Uterine smooth muscle cell (primary cell): ENCODE measurements at places on chromosomes 1 and 21. TPM values are rescaled to one million over a fixed set of nuclear protein-coding genes. Genes with fewer than 3 reads are reported as not detected.

Gene LCK
- total RNA-seq: not detected in 2 replicates

Gene SLC35F3
- total RNA-seq: 0.12 and 0.22 TPM in 2 replicates

Gene SLC37A1
- total RNA-seq: 1.9 and 2.7 TPM in 2 replicates

Gene TLCD4
- 0.75 and 0.77 TPM in 2 replicates for total RNA-seq

Gene MLLT11
- total RNA-seq: 5.0 and 6.9 TPM in 2 replicates

Gene KRTAP10-12
- total RNA-seq: not detected in 2 replicates

Gene COL8A2
- total RNA-seq: 5.0 and 12.5 TPM in 2 replicates
